Glomerular endothelial cell (primary cell): ENCODE measurements at places on chromosomes 16 and 17. TPM values are rescaled to one million over a fixed set of nuclear protein-coding genes. Genes with fewer than 3 reads are reported as not detected.

The TMC6 gene
- 40.7 and 82.6 TPM in 2 replicates for total RNA-seq

The CRYM gene
- total RNA-seq: 0.12 and 8.1 TPM in 2 replicates

The GRAP gene
- total RNA-seq: 77.6 and 87.3 TPM in 2 replicates

The PER1 gene
- total RNA-seq: 12.5 and 23.7 TPM in 2 replicates

The CCDC78 gene
- 0.41 and 3.9 TPM in 2 replicates for total RNA-seq
